ENCODE measurements at places on chromosomes 3 and 15.

DNA sequence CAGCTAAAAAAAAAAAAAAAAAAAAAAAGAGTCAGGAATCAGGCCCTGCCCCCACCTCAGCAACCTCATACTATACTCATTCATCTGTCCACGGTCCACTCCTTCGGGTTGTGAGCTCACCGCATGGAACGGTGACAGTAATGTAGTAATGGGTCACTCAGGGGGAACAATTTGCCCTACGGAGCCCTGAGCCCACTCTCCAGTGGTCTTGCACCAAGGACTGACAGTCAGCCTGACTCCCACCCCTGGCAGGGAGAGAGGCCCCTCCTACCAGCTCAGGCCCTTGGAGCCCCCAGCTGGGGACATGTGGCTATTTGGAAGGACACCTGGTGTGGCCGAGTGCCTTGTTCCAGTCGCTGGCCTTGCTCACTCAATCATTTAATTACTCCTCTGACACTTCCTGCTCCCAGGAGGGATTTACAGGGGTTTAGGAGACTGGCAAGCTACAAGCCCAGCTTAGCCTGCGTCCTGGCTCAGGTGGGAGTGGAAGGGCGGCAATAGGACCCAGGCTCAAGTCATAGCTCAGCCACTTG lies 19.9 kb upstream of the CACNA2D2 start:
- DNase-seq: no peak

DNA sequence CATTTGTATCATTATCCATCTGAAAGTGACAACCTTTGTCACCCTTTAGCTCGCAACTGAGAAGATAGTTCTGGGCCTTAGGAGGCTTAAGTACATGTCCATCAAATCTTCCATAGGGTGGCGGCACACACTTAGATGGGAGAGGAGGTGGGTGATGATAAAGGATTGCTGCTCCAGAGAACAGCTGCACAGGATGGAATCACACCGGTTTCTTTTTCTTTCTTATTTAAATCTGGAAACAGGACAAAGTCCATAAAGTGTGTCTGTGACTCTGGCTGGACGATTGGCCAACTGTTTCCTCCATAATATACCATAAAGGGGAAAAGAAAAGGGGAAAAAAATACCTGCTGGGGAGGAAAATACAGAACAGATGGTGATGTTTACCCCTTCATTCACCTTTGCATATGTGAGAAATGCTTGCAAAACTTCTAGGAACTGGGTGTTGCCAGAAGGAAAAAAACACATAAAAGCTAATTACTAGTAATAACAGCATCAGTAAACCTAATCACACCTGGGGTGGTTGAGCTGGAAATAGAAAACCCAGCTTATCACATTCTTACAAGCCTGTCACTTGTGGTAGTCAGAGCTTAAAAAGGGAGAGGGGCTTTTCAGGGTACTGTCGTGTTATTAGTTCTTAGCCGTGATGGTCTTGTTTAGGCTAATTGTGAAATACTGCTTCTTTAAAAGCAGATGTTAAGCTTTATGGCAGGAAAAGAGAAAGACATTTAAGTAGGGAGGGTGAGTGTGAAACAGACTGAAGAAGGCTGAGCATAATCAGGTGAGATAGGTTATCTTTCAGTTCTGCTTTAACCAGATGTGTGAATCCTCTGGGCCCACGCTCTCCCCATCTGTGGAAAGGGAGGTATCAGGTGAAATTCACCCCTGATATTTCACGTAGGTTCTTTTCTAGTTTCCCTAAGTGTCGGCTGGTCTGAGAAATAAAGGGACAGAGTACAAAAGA lies 16.7 kb downstream of the C2CD4A start:
- DNase-seq: no peak

GRCh38 chr3:186216900-186217819 lies 108.3 kb upstream of the ETV5 start:
- DNase-seq: no peak

DNA sequence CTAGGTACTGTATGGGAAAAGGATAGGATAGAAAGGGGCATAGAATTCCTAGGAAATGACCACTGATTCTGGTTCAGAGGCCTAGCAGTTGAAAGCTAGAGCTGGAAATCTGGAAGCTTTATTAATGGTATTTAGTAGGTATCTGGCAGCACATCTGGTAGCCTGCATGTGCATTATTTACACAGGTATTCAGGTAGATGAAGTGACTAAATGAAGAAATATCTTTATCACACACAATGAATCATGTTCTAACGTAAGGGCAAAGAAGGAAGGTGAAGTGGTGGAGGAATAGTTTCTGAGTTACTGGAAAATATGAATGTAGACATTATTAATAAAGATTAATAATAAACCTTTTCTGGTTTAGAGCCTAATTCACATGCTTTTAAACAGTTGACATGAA lies 119.9 kb downstream of the MBNL1 start:
- no peak for DNase-seq

DNA sequence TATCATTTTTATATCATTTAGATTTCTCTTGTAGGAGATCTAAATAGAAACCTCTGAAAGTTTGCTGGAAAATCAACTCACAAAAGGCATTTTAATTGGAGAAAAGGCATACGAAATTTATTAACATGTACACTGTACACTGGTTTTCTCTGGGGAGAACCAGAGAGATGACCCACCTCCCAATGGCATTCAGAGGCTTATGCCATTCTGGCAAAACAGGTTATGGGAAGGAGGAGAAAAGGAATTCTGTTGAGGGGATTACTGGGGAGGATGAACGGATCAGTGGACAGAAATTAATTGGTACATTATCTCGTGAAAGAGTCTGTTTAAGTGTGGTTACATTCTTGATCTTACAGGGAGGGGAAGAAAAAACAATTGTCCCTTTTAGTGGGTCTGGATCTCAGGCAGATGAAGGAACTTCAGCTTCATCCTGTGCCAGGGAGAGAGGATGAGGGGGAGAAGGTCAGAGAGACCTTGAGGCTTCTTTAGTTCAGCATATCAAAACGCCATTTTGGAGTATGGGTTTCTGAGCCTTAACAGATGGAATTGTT lies 16.5 kb downstream of the RAB11A start:
- DNase-seq: no peak

DNA sequence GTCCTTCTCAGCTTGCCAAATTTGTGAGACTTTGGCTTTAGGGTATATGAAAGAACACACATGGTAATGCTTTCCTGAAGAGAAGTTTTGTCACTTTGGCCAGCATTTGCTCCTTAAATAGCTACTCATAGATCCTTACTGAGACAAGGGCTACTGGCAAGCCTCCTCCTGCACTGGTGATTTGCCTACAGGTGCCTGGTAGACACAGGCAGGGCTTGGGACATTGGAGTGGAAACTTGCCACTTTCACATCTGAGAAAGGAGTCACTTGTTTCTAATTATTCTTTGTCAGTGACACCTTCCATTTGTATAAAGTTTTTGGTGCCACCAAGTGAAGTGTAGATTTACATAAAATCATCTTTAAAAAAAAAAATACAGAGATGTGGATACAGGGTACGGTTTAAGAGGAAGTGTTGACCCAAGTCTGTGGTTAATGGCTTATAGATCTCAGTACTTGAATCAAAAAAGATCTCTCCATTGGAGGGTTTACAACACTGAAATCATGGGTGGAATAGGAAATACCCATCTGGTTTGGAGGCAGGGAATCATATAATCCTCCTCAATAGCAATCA lies 132.8 kb upstream of the GADL1 start:
- DNase-seq: no peak

DNA sequence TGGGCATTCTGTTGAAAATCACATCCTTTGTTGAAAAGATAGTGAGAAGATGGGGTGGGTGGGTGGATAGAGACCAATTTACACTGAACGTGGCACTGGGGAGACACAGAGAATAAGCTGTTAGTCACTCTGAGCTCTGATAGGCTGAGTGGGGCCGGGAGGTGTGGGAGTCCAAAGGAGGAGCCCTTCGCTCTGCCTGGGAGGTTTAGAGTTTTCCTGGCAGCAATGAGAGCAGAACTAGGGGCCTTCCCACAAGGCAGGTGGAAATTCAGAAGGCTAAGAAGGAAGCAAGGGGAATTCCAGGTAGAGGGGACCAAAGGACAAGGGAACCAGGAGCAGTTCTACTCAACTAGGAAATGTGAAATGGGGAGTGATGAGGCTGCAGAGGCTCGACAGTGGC lies 272.7 kb downstream of the RPLP1 start:
- no peak for DNase-seq

DNA sequence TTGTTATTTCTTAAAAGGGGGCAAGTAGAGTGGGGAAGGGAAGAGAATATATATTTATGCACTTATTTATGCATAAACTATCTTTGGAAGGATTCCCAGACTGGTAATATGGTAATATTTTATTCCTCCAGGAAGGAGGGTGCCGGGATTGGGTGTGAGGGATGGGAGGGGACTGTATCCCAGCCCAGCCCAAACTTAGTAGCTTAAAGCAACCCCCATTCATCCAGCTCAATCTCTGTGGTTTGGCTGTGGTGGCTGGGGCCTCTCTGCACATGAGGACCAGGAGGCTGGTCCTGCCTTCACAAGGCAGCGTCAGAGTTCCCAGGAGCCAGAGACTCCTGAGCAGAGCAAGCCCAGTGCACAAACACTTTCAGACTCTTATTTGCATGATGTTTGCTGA lies 48.4 kb downstream of the CCNL1 start:
- DNase-seq: peak; percentile 63

All from lung (tissue), 17 donors.